Stimulated activated CD4-positive, alpha-beta T cell treated with anti-CD3 and anti-CD28 coated beads, Interleukin-4, amount 100 ng/mL, for 1 hour (primary cell): ENCODE measurements at places on chromosomes 11 and 22.

GRCh38 chr11:100734743-100735527, 47.8 kb downstream of the ARHGAP42 start:
- no peak for DNase-seq

- no peak for DNase-seq
These were observed 6.8 kb upstream of the CAT start for GRCh38 chr11:34431979-34432378.

GRCh38 chr11:107018219-107018901, at the start of gene GUCY1A2:
Gene GUCY1A2, minus strand, starts transcription at chr11:107018476. Its CDS starts 421 bp downstream, at chr11:107018055.
- no peak for DNase-seq

DNA sequence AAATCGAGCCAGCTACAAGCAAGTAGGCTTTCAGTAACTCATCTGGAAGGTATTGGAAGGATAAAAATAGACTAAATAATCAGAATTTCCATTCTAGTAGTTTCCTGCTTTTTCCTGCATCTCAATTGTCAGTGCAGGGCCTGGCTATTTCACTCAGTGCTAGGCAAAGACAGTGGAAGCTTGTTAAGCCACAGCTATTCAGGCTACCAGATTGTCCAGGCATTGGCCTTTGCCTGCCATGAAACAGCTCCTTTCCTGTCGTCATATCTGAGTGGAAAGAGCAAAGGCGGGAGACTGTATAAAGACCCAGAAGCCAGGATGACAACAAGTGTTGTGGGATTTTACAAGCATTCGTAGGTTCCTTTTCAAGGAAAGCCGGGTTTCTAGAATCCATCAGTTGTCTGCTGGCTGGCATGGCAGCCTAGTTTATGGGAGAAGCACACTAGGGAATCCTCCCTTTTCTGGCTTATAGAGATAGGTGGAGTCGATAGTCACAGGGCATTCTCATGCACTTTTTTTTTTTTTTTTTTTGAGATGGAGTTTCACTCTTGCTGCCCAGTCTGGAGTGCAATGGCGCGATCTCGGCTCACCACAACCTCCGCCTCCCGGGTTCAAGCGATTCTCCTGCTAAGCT, 2.0 kb upstream of the TNRC6B start:
- no peak for DNase-seq

DNA sequence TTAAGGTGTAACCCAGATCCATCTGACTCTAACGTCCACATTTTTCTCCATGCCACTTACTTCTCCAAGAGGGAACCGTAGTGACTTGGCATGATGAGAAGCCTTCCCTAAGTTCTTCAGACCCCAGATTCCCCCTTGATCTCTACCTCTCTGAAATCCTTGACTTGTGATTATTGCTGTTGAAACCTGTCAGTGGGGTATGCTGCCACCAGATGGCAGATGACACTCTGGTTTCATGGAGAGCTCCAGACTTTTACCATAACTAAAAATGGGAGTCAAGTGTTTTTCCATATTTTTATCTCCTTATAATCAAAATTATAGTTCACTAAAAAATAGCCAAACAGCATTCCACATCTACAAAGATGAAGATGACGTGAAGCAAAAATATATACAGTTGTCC, 504.2 kb downstream of the SOX6 start:
- DNase-seq: no peak

DNA sequence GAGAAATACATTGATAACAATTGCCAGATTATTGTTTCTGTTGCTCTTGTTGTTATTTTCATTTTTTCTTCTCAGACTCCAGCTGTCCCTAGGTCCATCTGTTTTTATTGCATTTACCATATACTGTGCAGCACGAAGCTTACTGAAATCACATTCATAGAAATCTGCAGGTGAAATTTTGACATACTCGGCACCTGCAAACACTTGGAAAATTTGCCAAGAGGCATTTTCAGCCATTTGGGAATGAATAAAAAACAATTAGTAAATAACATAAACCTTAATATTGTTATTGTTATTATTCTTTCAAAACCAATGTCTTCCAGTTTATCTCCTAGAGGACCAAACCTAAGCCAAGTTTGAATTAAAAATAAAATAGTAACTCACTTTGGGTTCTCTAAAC, 2357.2 kb downstream of the LRRC4C start:
- DNase-seq: no peak

DNA sequence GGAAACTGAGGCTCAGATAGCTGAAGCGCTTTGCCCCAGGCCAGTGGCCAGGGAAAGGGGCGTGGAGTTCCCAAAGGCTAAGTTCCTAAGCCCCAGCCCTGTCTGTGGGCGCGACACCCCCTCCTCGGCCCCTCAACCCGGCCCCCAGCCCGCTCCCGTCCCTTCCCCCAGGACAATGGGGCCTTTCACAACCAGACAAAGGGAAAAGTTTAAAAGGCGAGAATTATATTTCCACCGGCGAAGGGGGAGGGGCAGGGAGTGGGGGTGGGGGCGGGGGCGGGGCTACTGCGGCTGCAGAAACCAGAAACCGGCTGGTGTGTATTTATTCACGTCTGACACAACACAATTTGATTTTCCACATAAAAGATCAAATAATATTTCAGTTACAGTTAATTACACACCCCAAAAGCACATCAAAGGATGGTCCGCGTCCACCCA, 192.1 kb downstream of the MN1 start:
- no peak for DNase-seq

DNA sequence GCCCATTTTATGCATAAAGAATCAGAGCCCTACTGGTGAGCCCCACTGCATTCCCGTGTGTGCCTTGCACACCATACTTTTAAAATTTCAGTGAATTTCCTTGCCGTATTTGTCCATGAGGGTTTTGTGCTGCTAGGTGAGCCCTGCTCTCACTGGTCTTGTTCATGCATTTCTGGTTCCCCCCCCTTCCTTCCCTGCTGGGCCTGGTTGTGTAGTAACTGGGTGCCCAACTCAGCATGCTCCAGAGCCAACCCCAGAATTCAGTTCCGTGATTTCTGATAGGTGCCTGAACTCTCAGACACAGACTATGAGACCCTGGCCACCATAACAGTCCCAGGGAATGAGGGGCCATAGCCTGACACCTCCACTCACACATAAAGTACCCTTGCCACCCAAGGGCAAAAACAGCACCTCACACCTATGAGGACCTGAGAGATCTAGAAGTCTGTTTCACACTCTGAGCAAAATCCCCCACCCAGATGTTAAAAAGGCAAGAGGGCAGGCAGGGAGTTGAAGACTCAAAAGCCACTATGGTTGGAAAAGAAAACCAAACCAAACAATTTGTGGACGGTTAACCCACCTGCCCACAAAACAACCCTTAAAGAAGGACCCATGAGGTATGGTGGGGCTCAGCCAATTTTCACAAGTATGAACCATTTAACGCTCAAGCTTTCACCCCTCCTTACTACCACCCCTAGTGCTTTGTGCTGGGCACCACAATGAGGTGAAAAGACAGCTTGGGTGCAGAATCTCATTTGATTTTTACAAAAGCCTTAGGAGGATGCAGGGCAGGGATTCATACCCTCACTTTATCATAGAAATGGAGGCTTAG, 16.8 kb upstream of the IL10RA start:
- no peak for DNase-seq

GRCh38 chr22:19127329-19128008, 3.6 kb upstream of the TSSK2 start:
- DNase-seq: no peak

GRCh38 chr11:121071846-121072450, 29.1 kb upstream of the TECTA start:
- DNase-seq: no peak

DNA sequence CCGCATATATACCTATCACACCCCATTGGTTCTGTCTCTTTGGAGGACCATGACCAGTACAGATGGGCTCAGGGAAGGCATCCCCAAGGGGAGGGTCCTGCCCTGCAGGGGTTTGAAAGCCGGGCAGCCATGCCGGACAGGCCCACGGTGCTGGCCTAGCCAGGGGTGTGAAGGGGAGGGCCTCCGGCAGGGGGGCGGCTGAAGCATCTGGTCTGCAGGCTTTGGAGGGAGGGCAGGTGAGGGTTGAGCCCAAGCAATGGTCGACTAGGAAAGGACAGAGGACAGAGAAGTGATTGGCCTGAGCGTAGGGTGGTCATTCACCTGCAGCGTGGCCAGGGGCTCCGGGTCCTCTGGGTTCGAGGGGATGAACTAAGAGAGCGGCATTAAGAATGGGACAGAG, 11.2 kb upstream of the CTSD start:
- no peak for DNase-seq

- DNase-seq: peak; percentile 87
These were observed 415.1 kb downstream of the ETS1 start for GRCh38 chr11:128172046-128172878.

GRCh38 chr22:41524809-41525449, 19.3 kb downstream of the POLR3H start:
- peak; percentile 65 for DNase-seq

DNA sequence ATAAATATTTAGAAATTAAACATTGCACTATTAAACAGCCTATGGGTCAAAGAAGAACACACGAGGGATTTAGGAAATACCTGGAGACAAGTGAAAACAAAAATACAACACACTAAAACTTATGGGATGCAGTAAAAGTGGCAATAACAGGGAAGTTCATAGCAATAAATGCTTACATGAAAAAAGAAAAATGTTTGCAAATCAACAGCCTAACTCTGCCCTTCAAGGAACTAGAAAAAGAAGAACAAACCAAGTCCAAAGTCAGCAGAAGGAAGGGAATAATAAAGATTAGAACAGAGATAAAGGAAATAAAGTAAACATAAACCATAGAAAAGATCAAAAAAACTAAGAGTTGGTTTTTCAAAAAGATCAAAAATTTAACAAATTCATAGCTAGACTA, 31.6 kb downstream of the NXPE2 start:
- no peak for DNase-seq
